ENCODE measurements at places on chromosomes 16 and 17.

DNA sequence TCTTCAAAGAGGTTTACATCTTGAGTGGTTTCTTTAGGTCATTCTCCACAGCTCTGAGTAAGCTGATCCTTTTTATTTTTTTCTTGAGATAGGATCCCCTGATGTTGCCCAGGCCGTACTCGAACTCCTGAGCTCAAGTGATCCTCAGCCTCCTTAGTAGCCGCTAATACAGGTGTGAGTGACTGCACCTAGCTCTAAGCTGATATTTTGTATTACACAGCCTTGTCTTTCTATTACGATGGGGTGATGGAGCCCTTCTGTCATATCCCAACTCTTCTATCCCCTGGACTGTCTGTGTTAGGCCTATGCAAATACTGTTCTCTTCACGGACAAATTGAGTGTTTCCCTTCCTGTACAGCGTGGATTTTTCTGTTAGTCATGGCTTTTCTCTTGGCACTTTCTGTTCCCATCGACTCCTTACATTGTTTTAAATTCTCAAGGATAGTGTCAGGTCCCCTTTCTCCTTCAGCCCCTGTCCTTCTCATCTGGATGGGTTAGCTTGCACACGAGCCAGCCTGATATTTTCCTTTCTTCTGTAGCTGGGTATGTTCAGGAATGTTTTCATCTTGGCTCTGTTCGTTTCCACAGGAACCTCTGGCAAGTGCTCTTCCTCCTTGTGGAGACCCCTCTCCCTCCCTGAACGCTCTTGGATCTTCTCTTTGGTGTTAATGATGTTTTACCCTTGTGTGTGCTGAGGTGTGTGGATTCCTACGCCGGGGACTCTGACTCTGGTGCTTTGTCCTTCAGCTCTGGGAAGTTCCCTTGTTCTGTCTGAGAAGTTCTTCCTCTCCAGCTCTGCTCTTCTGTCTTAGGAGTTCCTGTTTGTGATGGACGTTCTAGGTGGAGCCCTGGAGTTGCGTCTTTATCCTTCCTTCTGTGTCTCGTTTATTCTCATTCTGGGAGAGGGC is 2.3 kb downstream of the BANP start:
- DNase-seq: no peak

DNA sequence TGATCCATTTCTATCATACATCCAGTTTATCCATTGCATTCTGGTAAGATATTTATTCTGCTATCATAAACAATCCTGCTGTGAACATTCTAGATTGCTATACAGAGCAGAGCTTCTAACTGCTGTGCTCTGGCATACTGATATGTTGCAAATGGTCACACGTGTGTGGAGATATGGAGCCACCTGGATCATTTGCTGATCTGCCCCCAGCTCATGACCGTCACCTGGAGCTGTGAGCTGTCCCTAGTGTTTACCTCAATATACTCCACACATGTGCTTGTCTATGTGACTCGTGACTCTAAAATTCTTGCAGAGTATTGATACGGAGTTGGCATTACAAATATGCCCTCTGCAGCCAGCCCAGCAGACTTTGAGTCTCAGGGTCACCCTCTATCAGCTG is 164.5 kb upstream of the ZFHX3 start:
- no peak for DNase-seq

DNA sequence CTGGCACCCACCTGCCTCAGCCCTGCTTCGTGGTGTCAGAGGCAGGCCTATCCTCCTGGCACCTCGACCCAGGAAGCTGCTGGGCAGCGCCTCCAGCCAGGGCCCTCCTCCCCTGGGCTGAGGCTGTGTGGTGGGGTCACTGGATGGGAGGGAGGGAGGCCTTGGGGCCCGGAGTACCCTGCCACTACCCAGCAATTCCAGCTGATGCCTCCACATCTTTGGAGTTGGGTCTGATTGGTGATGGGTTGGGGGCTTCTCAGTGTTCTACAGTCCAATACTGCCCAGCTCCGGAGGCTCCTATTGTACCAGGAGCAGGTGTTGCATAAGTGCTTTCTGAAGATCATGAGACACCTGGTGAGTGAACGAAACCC is 48.0 kb downstream of the USP22 start:
- no peak for DNase-seq

DNA sequence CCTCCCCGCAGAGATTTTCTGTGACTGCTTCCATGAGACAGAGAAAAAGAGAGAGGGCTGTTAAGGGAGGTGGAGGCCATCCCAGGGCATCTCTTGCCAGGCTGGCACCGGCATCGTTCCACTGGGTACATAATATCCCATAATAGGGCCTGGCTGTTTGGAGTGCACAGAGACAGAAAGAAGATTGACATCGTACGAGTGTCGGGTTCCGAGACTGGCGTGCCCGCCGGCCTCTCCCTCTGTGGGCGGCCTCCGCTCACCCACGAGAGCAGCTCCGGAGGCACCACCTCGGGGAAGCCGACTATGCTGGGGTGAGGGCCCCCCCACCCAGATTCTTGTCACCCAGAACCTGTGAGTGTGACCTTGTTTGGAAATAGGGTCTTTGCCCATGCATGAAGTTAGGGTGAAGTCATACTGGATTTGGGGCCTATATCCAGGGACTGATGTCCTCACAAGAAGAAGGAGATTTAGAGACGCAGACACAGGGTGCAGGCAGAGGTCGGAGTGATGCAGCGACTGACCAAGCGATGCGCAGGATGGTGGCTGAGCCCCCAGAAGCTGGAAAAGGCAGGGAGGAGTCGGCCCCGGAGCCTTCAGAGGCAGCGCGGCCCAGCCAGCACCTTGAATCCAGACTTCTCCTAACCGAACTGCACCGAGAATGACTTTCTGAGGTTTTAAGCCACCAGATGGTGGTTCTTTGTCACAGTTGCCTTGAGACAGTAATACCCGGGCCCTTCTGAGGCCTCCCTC is 101.8 kb upstream of the CIBAR2 start:
- DNase-seq: no peak

DNA sequence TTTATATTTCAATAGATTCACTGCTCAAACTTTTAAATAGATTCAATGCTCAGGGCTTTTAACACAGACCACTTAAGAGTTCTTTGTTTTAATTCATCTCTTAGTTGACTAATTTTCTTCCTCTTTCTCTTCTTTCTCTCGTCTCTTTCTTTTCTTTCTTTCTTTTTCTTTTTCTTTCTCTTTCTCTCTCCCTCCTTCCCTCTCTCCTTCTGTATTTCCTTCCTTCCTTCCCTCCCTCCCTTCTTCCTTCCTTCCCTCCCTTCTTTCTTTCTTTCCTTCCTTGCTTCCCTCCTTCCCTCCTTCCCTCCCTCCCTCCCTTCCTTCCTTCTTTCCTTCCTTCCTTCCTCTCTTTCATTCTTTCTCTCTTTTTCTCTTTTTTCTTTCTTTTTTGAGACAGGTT is 104.4 kb downstream of the LYRM1 start:
- DNase-seq: no peak

Measured in EH (cell line).